ENCODE measurements at places on chromosomes 5 and 9.

- DNase-seq, result no peak
Measured at GRCh38 chr5:50365426-50366251, 75.4 kb downstream of the EMB start.

DNA sequence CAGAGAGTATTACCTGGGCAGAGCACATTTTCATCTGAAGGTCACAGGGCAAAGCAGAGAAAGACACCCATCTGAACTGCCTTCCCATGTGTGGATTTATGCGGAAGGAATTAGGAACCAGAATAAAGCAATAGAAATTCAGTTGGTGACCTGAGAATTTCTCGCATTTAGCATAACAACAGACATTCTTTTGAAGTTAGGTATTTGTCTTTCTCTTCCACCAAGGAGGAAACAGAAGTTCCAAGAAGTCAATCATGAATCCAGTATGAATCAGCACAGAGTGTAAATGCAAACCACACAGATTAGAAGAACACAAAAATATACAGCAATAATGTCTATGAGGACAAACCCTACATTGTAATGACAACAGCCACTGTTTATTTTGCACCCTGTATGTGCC is 515.2 kb upstream of the BRINP1 start:
- DNase-seq, result no peak

- DNase-seq, result no peak
Measured at GRCh38 chr5:170109059-170110031, 3.6 kb downstream of the FOXI1 start.

GRCh38 chr5:157004893-157005551 is 42.0 kb upstream of the TIMD4 start:
- no peak for DNase-seq

DNA sequence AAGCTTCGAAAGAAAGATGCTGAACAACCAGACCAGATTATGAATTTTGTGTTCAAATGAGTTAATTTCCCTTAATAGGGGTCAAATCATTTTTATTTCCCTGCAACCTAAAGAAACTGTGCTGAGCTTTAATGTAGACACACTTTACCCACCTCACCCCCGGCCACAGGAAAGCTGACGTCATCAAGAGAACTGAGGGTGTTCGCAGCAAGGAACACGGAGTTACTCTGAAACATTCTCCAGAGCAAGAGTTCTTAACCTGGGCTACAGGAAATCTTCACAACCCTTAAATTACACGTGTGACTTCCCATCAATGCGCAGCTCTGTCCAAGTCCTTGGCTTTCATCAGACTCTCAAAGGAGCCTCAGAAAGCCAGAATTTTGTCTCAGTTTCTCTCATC is 116.3 kb downstream of the COL23A1 start:
- DNase-seq, result no peak

Data from stimulated activated CD4-positive, alpha-beta T cell treated with anti-CD3 and anti-CD28 coated beads, Interleukin-15, amount 100 ng/mL, for 24 hours (primary cell).